Stimulated activated naive B cell treated with anti-CD40 and anti-IgM and Interleukin-4, amounts not matched to agents 10 μg/mL and 1 μg/mL and 100 μg/mL, for 72 hours (primary cell): ENCODE measurements at places on chromosomes 2 and 18.

DNA sequence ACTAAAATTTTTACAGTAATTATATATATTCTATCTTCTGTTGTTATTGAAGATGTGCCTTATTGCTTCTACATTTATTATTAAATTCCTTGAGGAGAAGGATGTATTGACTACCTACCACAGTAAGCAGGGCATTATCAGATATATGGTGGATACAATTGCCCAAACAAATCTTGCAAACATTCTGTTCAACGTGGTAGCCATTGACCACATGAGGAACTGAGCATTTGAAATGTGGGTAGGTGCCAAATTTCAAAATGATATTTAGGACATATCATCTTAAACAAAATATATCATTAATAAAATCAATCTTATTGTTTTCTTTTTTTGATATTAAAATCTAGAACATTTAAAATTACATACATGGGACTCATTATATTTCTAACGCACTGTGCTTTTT is 11.1 kb downstream of the SCN3A start:
- no peak for DNase-seq

- DNase-seq = no peak
These were observed 65.9 kb downstream of the TMEM247 start for GRCh38 chr2:46545015-46545839.

DNA sequence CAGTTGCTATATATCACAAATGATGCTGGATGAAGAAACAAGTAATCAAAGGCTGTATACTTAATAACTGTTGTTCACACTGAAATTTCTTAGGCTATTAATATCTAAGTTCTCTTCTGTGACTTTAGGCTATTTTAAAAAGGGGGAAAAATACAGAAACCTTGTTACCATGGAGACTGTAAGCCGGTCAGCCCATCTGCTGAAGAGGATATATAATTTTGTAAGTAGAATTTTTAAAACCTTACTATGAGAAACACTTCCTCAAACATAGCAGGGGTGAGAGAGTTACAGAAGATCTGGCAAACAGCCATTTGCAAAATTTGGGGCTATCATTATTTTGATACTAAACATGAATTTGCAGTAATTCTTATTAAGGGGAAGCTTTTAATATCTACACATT is 27.8 kb downstream of the CACNB4 start:
- no peak for DNase-seq

DNA sequence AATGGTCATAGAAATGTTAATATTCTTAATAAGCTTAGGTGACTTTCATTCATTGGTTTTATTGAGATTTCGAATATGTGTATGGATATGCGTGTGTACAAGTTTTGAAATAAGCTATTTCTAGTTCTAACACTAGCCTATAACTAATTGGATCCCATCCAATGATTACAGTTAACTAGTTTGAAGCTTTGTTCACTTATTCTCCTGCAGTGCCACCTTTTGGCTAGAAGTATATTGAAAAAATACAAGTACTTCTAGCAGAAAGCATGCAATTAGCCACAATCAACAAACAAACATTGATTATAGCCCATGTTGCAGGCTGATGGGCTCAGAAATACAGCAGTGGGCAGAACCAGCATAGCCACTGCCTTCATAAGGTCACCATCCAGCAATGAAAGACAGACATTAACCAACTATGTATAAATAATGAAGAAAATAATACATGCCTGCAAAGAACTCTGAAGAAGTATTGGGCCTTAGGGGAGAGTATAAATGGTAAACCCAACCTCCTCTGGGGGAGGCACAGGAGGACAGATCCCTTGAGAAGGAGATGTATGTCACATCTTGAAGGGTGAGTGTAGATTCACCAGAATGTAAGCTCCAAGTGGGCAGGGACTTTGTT is 5.1 kb upstream of the PIEZO2 start:
- DNase-seq = no peak

DNA sequence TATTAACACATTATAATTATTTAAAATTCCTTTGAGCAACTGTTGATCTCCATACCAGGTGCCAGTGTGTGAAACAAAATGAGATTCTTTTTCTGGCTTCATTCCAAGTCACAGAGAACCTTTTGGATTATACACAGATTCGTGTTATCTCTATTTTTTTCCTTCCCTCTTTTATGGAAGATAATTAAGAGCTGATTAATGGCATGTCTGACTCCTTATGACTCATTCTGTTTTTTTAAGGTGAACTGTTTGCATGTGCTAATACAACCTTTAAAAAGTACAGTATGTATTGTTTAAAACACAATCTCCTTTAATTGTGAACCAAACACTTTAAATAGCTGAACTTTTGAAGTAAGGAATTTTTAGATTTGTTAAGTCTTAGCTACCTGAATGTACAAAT is 39.3 kb downstream of the PELI1 start:
- no peak for DNase-seq

DNA sequence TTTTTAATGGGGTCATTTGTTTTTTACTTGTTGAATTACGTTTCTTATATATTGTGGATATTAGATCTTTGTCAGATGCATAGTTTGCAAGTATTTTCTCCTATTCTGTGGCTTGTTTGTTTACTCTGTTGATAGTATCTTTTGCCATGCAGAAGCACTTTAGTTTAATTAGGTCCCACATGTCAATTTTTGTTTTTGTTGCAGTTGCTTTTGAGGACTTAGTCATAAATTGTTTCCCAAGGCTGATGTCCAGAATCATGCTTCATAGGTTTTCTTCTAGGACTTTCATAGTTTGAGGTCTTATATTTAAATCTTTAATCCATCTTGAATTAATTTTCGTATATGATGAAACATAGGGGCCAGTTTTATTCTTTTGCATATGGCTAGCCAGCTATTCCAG is 13.2 kb downstream of the PIKFYVE start:
- no peak for DNase-seq

DNA sequence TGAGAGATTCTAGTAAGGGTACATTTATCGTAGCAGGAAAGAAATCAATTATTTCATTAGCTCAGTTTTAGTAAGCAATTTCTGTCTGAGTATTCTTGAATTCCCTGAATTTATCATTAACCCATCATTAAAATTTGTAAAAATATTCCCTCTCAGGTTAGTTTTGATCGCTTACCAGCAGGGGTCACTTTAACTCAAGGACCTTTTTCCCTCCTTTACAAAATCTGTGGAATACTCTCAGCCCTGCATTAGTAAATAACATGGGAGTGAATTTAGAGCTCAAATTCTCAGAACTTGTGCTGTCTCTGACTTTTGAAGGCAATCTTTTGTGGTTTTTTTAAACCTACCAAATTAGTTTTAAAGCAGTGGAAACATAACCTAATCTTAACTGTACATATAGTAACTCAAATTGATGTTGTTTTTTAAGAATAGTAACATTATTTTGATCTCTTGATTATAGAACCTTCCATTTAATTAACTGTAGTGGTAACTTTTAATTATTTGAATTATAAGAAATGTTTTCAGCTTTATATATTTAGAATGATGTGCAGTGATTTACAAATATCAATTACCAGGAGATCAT is 97.2 kb downstream of the AGPS start:
- no peak for DNase-seq

- DNase-seq = no peak
These were observed 398.2 kb upstream of the CELF4 start for GRCh38 chr18:37963837-37964236.

DNA sequence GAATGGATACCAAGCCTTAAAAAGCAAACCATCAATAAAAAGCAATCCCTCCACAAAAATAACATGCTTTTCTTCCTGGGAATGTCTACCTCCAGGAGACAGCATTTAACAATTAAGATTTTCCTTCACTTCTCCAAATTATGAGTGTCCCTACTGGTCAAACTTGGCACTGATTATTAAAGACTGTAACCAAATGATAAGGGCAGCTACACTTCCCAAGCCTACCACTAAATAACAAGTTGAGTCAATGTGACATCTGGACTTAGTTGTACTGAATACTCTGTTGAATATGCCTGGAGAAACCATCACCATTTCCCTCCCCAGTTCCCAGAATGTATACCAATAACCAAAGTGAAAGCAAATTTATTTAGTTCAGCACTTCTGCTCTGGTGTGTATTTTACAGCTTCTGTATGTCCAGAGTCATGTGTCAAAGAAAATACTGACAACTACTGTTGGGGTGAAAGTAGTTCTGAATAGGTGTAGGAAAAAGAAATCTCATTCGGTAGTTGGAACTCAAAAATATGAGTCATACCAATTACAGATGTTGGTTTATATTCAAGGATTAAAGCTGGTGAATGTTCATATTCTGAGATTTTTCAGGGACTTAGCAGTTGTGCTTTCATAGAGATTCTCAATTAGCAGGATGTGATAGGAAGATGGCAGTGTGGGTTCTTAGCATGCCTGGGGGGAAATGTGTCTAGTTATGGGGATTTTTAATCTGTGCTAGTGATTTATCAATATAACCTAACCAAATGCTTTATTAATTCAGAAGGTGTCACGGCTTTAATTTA is 1291.6 kb upstream of the GYPC start:
- DNase-seq = no peak

DNA sequence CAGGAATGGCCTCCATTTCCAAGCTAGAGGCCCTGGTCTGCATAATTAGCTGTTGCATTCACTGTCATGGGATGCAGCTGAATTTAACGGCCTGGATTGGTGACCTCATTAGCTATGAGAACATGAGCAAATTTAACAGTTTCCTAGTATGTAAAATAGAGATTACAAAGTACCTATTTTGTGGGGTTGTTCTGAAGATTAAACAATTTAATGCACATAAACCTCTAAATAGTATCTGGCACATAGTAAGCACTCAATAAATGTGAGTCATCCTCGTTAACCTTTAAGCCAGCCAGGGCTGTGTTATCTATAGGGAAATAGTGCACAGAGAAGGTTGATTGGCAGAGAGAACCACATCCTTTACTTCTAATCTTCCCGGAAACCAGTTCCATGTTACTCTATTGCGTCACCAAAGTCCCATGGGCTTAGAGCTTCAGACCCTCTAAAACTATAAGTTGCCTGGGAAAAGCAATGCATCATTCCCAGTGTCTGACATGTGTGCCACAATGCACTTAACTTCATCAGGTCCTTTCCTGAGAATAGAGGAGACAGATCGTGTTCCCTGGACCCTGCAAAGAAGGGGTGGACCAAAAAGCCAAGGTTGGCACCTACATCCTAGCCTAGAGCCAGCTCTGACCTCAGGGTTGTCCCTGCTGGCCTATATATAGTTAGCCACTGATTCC is 196.5 kb downstream of the LNPK start:
- no peak for DNase-seq

- no peak for DNase-seq
These were observed 20.1 kb upstream of the YES1 start for GRCh38 chr18:832085-832681.

- no peak for DNase-seq
These were observed 24.9 kb downstream of the OLA1 start for GRCh38 chr2:174223388-174223787.

GRCh38 chr2:220894069-220894468 is 678.0 kb downstream of the EPHA4 start:
- DNase-seq = no peak

- DNase-seq = no peak
These were observed 254.0 kb upstream of the COPS8 start for GRCh38 chr2:236831698-236832097.

GRCh38 chr2:19355014-19355405 is 3.4 kb downstream of the OSR1 start:
- no peak for DNase-seq

GRCh38 chr18:62339106-62339988 is 14.2 kb downstream of the TNFRSF11A start:
- DNase-seq = no peak

GRCh38 chr2:231263118-231263831 is 64.8 kb downstream of the ARMC9 start:
- DNase-seq = no peak

- DNase-seq = no peak
These were observed 136.4 kb downstream of the TPGS2 start for GRCh38 chr18:36692371-36692770.

- DNase-seq = no peak
These were observed 14.4 kb downstream of the FBLN7 start for GRCh38 chr2:112152476-112153178.

- no peak for DNase-seq
These were observed 171.6 kb downstream of the SH3RF3 start for GRCh38 chr2:109300582-109300981.

- no peak for DNase-seq
These were observed 984.0 kb upstream of the SLC39A10 start for GRCh38 chr2:194672994-194673393.

- DNase-seq = no peak
These were observed 35.6 kb upstream of the FOSL2 start for GRCh38 chr2:28357055-28357454.

DNA sequence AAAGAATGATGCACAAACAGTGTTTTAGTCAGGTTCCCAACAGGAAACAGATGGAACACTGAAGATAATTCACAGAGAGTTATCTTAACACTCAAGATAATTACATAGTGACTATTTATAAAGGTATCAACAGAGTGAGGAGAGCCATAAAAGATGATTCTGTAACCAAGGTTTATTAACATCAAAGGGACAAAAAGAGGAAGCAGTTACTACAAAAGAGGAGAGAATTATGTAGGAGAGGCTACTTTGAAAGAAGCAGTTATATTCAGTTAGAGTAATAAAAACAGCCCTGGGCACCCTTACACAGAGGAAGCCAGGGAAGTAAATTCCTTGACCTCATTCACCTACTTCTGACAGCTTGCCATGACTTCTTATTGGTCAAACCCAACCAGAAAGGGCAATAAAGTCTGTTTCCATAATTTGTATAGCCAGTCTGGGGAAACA is 326.5 kb upstream of the SLC39A10 start:
- no peak for DNase-seq

DNA sequence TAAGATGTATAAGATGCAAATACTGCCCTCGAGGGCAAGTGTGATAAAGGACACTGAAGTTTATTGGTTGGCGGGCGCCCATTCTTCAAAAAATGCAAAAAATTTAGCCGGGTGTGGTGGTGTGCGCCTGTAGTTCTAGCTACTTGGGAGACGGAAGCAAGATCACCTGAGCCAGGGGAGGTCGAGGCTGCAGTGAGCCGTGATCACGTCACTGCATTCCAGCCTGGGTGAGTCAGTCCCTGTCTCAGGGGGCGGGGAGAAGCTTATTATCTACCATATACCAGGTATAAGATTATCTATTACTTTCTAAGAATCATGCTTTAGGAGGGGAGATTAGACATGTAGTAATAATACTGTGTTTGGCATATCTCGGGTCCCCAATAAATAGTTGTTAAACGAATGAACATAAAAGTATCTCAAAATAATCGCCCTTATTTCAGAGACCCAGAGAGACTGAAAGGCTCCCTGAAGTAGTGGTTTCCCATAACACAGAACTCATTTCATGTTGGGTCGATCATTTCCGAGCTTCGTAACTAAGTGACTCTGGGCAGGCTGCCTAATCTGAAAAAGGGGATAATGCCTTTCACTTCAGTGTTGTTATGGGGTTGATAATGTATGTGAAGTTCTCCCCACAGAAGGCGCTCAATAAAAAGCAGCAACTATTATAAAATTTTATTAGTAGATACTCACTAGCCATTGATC is 1.2 kb upstream of the SELENOI start:
- DNase-seq = no peak
